ENCODE measurements at places on chromosomes 5 and 9.

GRCh38 chr5:119355244-119355638, 578 bp upstream of the TNFAIP8 start:
- DNase-seq = no peak

GRCh38 chr9:86389628-86390027, 35.4 kb upstream of the TUT7 start:
- DNase-seq = no peak

GRCh38 chr5:139723986-139724587, 71.5 kb upstream of the PSD2 start:
- no peak for DNase-seq

DNA sequence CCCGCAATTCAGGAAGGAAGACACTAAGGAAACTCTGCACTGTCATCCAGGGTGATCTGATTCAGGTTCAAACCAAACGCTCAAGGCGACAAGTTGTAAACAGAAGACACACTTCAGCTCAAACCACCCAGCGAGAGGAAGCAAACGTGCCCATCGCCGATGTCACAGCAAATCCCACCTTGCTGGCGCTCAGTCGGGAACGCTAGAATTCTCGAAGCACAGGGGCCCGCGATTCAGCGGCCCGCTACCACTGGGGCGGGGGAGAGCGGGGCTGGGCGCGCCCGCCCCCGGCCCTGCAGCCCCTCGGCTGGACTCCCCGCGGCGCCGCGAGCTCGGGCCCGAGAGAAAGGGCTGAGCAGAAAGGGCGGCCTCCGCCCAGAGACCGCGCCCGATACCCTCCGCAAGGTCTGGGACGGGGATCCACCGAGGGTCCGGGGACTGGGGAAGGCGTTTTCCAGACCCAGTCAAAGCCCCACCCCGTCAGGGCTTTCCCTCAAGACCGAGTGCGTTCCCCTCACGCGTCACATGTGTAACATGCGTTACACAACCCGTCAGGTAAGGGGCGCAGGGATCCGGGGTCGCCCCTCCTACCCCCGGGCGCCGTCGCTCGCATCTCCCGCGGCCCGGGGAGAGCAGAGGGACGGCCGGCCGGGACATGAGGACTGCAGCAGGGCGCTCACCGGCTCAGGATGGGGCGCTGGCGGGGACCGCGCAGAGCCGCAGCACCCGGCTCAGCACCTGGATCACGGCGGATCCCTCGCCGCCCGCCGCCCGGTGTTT, 469 bp downstream of the AGTPBP1 start:
- no peak for DNase-seq

DNA sequence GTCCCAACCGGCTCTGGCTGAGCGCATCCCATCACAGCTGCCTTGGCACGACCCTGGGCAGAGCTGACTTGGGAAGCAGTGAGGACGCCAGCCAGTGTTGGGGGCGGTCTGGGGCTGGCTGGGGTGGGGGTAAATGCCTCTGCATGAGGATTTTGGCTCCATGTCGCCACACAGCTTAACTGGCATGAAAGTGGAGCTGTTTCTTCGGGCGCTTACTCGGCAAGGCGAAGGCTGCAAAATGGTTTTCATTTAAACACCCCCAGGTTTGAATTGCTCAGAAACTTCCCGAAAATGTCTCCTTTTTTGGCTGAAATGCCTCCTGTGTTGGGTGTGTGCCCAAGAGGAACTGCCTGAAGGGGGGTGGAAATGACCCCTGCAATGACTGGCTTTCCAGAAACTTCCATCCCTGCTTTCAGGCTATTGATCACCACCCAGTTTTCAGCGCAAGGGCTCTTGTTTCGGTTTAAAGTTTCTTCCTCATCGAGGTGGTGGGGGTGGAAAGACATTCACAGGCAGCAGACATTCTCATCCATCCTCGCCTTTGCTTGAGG, 38.3 kb downstream of the PTGES start:
- DNase-seq = no peak

DNA sequence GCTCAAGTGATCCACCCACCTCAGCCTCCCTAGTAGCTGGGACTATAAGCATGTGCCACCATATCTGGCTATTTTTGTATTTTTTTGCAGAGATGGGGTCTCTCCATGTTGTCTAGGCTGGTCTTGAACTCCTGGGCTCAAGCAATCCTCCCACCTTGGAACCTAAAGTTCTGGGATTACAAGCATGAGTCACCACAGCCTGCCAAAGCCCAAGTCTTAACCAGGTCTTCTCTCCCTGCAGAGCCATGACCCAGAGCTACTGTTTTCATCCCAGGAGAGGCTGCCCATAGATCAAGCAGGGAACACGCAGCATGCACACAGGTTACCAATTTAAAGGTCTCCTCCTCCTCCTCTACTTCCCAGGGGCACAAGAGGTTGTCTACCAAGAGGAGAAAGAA, 29.7 kb downstream of the PCDHGC5 start:
- no peak for DNase-seq

- no peak for DNase-seq
Measured at GRCh38 chr5:13921578-13921977, 22.9 kb downstream of the DNAH5 start.

- DNase-seq = no peak
Measured at GRCh38 chr9:122338994-122339393, 31.8 kb upstream of the PTGS1 start.

DNA sequence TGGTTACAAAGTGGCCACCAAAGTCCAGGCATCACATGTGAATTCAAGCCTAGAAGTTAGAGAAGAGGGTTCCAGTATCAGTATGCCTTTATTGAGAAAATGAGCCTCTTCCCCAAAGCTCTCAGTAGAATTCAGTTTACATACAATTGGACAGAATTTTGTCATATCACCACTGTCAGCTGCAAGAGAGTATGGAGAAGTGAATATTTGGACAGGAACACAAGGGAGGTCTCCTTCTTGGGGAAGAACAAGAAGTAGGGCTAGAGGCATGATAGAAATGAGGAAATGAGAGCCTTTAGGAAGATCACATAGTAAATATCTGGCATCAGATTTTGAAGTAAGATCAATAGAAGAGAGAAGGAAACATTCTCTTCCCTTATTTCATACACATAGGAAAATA, 27.8 kb upstream of the VLDLR start:
- no peak for DNase-seq

GRCh38 chr5:169178274-169178673, 122.7 kb downstream of the SLIT3 start:
- DNase-seq = no peak

DNA sequence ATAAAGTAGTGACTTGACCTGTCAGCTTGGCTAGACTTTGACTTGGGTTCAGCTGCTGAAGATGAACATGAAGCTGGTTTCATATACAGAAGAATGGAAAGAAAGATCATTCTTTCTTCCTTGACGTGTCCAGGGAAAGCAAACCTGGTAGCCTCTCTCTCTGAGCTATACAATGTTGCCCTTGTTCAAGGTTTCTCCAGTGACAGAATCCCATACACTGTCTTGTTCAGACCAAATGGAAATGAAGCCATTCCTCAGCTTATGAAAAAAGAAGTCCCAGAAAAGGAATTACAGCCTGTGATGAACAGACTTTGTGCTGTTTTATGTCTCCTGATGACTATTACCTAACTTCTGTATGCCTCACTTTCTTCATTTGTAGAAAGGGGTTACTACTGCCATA, 349.8 kb upstream of the KLF4 start:
- DNase-seq = no peak

DNA sequence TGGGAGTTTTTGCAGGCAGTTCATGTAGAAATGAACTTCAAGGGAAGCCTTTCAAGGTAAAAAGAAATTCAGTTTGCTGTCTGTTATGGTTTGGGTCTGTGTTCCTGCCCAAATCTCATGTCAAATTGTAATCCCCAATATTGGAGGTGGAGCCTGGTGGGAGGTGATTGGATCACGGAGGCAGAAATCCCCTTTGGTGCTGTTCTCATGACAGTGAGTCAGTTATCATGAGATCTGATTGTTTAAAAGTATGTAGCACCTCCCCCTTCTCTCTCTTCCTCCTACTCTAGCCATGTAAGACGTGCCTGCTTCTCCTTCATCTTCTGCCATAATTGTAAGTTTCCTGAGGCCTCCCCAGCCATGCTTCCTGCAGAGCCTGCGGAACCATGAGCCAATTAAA, 341.4 kb downstream of the ARHGEF28 start:
- DNase-seq = no peak
